ENCODE measurements at places on chromosomes 7 and 10. TPM values are rescaled to one million over a fixed set of nuclear protein-coding genes. Genes with fewer than 3 reads are reported as not detected.

Gene LLCFC1
- not detected for total RNA-seq

Gene LRRN3
- 12.4 TPM for total RNA-seq

Gene TSPAN13
- total RNA-seq, result 16.7 TPM

Gene TAC1
- total RNA-seq, result not detected

Gene TMEM196
- not detected for total RNA-seq

Gene HMX2
- total RNA-seq, result not detected

Gene LOXL4
- 0.54 TPM for total RNA-seq

Gene C7orf33
- not detected for total RNA-seq

Gene EVX1
- not detected for total RNA-seq

Gene SCIN
- total RNA-seq, result 0.08 TPM

Gene STOX1
- 0.41 TPM for total RNA-seq

Gene CYP3A4
- not detected for total RNA-seq

Gene PLPP4
- total RNA-seq, result not detected

Gene CCDC6
- total RNA-seq, result 16.2 TPM

Gene LAMB1
- total RNA-seq, result 83.2 TPM

Gene MBL2
- total RNA-seq, result not detected

Gene MPP7
- total RNA-seq, result 13.1 TPM

Gene EIF4H
- total RNA-seq, result 172 TPM

Gene CLIP2
- total RNA-seq, result 7.5 TPM

Gene NOLC1
- 25.8 TPM for total RNA-seq

Gene SPDYE5
- total RNA-seq, result not detected

Gene NUTM2A
- total RNA-seq, result 1.9 TPM

Gene NUDCD3
- 112 TPM for total RNA-seq

Gene MYL7
- total RNA-seq, result 3,838 TPM

Gene PNLIPRP2
- total RNA-seq, result not detected

Gene MYOF
- total RNA-seq, result 34.4 TPM

Gene HOXA1
- total RNA-seq, result not detected

Gene MKX
- 0.14 TPM for total RNA-seq

Gene TCF7L2
- 12.4 TPM for total RNA-seq

Gene ADRB1
- 63.1 TPM for total RNA-seq

Gene HGF
- total RNA-seq, result 3.1 TPM

Gene AMZ1
- 0.05 TPM for total RNA-seq

Gene KIAA1217
- total RNA-seq, result 45.0 TPM

Gene NXPH1
- total RNA-seq, result not detected

Gene LIPF
- not detected for total RNA-seq

Gene GOLGA7B
- total RNA-seq, result 0.08 TPM

Gene TLX1
- not detected for total RNA-seq

Gene ITGA8
- total RNA-seq, result 1.7 TPM

Gene PRLHR
- not detected for total RNA-seq

Gene A1CF
- not detected for total RNA-seq

Gene OPN1SW
- not detected for total RNA-seq

Gene CABCOCO1
- not detected for total RNA-seq

Gene ADCYAP1R1
- 5.8 TPM for total RNA-seq

Gene CCL24
- not detected for total RNA-seq

Gene PDE6C
- not detected for total RNA-seq
